Myocyte (in vitro differentiated cells): ENCODE measurements at places on chromosomes 1 and 21. TPM values are rescaled to one million over a fixed set of nuclear protein-coding genes. Genes with fewer than 3 reads are reported as not detected.

- no peak for DNase-seq
These were observed 14.7 kb downstream of the CAMK1G start for GRCh38 chr1:209598227-209598626.

- no peak for DNase-seq
These were observed 55.9 kb downstream of the SETD4 start for GRCh38 chr21:36004441-36004840.

DNA sequence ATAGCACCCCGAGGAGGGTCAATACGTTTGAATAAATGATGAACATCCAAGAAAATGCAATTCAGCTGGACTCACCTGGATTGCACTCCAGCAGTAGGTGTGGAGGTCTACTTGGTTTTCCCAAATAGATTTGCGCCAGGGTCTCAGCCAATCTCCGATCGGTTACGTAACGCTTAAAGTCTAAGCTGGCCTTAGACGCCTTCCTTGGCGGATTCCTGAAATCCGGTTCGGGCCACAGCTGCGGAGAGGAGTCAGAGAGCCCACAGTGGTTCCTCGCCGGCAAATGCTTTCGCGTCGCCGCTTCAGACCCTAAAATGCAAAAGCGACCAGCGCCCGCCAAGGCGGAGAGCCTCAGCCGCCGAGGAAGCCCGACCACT lies 322 bp downstream of the TFB2M start:
- DNase-seq, result no peak

DNA sequence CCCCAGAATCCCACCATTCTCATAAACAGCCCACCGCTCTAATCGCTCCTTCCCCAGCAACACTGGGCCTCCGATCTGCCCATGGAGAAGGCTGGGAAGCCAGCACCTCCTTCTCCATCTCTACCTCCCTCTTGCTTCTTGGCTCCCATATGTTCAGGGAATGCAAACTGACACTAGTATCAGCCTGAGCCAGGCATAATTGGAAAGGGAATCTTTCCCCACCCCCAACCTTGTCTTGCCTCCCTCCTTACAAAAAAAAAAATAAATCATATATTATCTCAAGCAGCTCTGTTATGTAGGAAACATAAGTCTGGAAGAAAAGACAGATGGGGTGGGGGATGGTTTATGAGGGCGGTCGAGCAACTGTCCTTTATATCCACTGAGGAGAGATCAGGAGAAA lies 127.2 kb downstream of the NAV1 start:
- no peak for DNase-seq

- DNase-seq, result peak; percentile 87
These were observed 52.6 kb upstream of the EPS8L3 start for GRCh38 chr1:109816175-109816811.

GRCh38 chr1:81650776-81651175 lies 150.0 kb upstream of the ADGRL2 start:
- peak; percentile 8 for DNase-seq

DNA sequence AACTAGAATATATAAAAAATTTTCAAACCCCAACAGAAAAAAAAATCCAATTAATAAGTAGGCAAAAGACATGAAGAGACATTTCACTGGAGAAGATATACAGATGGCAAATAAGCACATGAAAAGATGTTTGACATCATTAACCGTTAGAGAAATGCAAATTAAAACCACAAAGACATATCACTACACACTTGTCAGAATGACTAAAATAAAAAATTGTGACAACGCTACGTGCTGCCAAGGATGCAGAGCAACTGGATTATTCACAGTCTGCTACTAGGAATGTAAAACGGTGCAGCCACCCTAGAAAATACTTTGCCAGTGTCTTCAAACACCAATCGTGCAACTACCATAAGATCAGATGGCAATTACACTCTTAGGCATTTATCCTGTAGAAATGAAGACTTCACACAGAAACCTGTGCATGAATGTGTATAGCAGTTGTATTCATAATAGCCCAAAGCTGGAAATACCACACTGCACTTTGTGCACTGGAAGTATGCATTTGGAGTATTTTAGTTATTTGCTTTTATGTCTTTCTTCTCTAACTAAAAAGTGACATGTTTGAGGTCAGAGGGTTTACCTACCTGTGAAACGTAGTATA lies 75.3 kb upstream of the PALMD start:
- DNase-seq, result peak; percentile 29

GRCh38 chr1:232627171-232627570 lies 2.8 kb downstream of the SIPA1L2 start:
- no peak for DNase-seq

GRCh38 chr1:244050014-244050834 lies 859 bp upstream of the ZBTB18 start:
- no peak for DNase-seq

- DNase-seq, result peak; percentile 12
These were observed 784 bp downstream of the RPL11 start for GRCh38 chr1:23692308-23692871.

DNA sequence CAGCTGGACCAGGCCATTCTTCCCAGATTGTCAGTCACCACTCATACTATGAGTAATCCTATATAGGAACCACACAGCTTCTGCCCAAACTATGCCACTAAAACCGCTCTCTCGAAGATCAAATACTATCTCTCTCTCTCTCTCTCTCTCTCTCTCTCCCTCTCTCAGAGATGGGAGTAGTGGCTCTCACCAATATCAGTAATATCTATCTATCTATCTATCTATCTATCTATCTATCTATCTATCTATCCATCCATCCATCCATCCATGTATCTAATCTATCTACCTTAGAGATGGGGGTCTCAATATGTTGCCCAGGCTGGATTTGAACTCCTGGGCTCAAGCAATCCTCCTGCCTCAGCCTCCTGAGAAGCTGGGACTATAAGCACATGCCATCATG lies 4.7 kb upstream of the HIPK1 start:
- no peak for DNase-seq

DNA sequence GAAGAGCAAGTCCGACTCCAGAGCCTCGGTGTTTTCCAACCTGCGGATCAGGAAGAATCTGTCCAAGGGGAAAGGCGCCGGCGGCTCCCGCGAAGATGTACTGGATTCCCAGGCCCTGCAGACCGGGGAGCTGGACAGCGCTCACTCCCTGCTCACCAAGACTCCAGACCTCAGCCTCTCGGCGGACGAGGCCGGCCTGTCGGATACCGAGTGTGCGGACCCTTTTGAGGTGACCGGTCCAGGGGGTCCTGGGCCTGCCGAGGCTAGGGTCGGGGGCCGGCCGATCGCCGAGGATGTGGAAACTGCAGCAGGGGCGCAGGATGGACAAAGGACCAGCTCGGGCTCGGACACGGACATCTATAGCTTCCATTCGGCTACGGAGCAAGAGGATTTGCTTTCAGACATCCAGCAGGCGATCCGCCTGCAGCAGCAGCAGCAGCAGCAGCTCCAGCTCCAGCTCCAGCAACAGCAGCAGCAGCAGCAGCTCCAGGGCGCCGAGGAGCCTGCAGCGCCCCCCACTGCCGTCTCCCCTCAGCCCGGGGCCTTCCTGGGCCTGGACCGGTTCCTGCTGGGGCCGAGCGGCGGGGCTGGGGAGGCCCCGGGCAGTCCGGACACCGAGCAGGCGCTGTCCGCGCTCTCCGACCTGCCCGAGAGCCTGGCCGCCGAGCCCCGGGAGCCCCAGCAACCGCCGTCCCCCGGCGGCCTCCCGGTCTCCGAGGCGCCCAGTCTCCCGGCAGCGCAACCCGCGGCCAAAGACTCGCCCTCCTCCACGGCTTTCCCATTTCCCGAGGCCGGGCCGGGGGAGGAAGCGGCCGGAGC lies 827 bp downstream of the FMN2 start:
- peak; percentile 80 for DNase-seq

- no peak for DNase-seq
These were observed 5.7 kb upstream of the ACBD6 start for GRCh38 chr1:180507795-180508724.

DNA sequence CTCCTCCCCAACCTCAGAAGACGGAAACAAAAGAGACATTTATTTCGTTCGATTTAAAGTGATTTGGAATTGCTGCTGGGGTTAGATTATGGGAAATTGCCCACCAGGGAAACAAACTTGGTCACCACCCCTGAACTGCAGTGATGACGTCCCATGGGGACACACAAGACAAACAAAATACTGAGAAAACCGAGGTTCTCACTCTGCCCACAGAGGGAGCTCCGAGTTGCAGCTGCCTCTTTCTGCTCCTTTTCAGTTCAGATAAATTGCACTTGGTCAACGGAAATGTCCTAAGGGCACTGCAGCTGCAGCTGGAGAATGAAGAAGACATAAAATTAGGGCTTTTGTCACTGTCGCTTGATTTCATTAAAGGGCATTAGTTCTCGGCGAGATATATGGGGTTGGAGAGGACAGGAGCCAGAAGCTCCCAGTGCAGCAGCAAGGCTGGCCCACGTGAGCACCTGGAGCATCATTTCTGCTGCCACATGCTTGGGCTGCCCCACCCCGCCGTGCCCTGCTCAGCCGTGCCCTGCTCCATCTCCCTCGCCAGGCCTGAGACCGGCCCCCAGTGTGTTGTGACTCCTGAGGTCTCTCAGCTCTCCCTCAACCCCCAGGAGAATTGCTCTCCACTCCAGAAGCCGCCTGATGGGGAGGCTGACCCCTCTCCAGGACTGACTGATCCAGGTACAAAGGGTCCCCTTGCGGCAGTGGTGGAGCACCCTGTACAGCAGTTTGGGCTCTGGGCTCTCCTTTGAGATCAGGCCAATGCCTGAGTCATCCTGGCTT lies 231.7 kb upstream of the AJAP1 start:
- no peak for DNase-seq

DNA sequence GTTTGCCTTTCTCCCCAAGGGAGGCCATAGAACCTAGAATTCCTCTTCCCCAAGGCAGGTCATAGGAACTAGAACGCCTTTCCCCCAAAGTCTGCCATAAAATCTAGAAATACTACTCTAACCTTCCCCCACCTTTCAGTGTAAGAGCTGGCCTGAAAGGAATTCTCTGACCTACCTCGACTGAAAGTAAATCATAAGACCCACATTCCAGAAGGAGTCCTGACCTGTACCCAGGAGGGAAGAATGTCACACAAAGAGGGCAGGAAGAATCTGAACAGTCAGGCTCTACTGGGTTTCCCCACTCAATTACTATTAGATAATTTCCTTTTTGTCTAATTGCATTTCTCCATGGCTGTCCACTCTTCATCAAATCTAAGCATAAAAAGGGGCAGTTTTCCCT lies 5.7 kb upstream of the ATG4C start:
- DNase-seq, result no peak

GRCh38 chr1:243286409-243287122 lies 30.7 kb downstream of the SDCCAG8 start:
- DNase-seq, result no peak

GRCh38 chr1:10216090-10216749 lies 5.8 kb downstream of the KIF1B start:
- no peak for DNase-seq

GRCh38 chr1:65150583-65151263 lies 2.7 kb downstream of the AK4 start:
- no peak for DNase-seq

- peak; percentile 24 for DNase-seq
These were observed 3.9 kb downstream of the LAMB3 start for GRCh38 chr1:209648346-209648745.

GRCh38 chr1:7278045-7278444 lies 492.8 kb downstream of the CAMTA1 start:
- no peak for DNase-seq

- DNase-seq, result no peak
These were observed 98.1 kb downstream of the SEC16B start for GRCh38 chr1:177871613-177872307.

GRCh38 chr1:183023601-183024316 lies 539 bp downstream of the LAMC1 start:
- peak; percentile 65 for DNase-seq

- no peak for DNase-seq
These were observed 130.4 kb upstream of the ETS2 start for GRCh38 chr21:38675182-38675824.

DNA sequence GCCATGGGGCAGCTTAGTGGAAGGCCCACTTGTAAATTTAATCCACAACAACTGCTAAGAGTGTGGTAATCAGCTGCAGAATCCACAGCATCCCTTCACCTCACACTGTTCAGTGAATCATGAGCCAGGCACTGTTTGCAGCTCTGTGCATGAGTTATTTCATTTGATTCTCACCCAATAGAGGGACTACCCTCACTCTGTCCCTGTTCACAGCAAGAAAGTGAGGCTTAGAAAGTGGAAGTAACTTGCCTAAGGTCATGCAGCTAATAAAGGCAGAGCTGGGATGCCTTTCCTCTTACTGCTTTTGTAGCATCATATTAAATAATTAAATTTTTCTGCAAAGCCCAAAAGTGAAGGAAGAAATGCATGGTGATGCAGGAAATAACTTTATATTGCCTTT lies 346.5 kb upstream of the PLD5 start:
- DNase-seq, result no peak

GRCh38 chr1:198367296-198367695 lies 173.2 kb downstream of the ATP6V1G3 start:
- DNase-seq, result no peak

GRCh38 chr1:225870911-225871310 lies 11.3 kb downstream of the TMEM63A start:
- no peak for DNase-seq

DNA sequence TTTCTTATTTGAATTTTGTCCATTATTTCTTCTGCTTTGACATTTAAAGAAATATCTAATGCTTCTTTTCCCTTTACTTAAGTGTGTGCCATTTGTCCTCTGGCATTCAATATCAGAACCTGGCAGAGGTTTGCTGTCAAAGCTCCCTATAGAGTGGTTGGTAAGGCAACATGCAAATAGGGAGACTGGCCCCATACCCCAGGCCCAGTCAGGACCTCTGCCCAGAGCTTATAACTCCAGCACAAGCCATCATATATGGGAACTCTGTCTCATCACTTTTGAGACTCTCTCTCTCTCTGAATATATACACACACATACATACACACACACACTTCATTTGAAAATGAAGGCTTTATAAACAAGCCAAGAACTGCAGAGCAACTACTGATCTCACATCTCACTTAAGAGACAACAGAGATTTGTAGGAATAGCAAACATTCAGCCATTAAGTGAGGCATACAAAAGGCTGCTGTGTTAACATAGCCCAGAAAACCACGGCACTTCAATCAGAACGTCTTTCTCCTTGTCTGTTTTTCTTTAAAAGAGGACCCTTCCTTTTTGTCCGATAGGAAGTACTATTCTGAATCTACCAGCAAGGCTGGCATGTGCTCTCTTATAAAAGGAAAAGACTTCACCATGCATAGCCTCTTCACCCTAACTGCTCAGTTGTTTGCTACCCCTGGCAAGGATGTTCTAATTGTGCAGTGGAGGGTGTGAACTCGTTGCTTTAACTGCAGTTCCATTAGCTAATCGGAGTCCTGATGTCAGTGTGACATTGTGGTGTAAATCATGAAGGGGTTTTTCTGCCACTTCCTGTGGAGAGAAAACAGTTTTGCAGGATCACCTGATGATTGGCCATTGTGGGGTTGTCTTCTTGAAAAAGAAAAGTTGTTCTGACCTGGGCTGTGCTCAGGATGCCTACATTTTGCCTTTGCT lies 101.7 kb downstream of the NR5A2 start:
- no peak for DNase-seq

BTBD19 gene
- total RNA-seq, result 5.4 and 20.8 TPM in 2 replicates

LCE3D gene
- total RNA-seq, result not detected in 2 replicates

FAM177B gene
- total RNA-seq, result not detected in 2 replicates

ASTN1 gene
- total RNA-seq, result not detected in 2 replicates

SPATA21 gene
- total RNA-seq, result not detected in 2 replicates

CADM3 gene
- 1.4 and 2.5 TPM in 2 replicates for total RNA-seq

TRNP1 gene
- 4.7 and 5.4 TPM in 2 replicates for total RNA-seq

LENEP gene
- total RNA-seq, result not detected in 2 replicates

BRINP2 gene
- total RNA-seq, result 0.10 and 0.16 TPM in 2 replicates

IVL gene
- not detected in 2 replicates for total RNA-seq
